Sigmoid colon (tissue), 7 donors: ENCODE measurements at places on chromosomes 12 and 14. TPM values are rescaled to one million over a fixed set of nuclear protein-coding genes. Genes with fewer than 3 reads are reported as not detected.

The MANSC4 gene
- not detected for total RNA-seq

DNA sequence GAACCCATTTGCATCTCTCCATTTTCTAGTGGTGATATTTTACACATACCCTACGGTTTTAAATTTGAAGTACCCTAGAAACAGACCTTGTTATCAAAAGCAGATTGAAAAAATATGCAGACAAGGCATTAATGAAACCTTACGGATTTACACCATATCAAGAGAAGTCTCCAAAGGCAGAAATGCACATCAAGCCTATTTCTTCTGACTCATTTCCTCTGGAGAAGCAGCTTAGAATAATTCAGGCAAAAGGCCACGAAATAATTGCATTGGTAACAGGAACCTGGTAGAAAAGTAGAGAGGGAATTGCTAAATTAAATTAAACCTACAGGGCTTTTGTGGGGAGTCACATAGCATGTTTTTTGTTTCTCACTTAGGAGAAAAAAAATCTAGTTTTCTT is 34.7 kb downstream of the KICS2 start:
- no peak for DNase-seq
- peaks cover 2% of the 10 kb centered on the region for H3K4me1 ChIP-seq
- H3K36me3 ChIP-seq: no peaks in the 10 kb centered on the region
- H3K4me3 ChIP-seq: no peak overlapping the region
- H3K27ac ChIP-seq: no peak overlapping the region
- H3K27me3 ChIP-seq: no peaks in the 10 kb centered on the region

- peaks cover 35% of the 10 kb centered on the region for H3K4me1 ChIP-seq
- no peaks in the 10 kb centered on the region for H3K36me3 ChIP-seq
- H3K27ac ChIP-seq: peak overlapping the region; percentile 97
- DNase-seq: peak; percentile 81
- H3K27me3 ChIP-seq: no peaks in the 10 kb centered on the region
Observed at GRCh38 chr12:56687223-56688128, 608 bp downstream of the PTGES3 start.

DNA sequence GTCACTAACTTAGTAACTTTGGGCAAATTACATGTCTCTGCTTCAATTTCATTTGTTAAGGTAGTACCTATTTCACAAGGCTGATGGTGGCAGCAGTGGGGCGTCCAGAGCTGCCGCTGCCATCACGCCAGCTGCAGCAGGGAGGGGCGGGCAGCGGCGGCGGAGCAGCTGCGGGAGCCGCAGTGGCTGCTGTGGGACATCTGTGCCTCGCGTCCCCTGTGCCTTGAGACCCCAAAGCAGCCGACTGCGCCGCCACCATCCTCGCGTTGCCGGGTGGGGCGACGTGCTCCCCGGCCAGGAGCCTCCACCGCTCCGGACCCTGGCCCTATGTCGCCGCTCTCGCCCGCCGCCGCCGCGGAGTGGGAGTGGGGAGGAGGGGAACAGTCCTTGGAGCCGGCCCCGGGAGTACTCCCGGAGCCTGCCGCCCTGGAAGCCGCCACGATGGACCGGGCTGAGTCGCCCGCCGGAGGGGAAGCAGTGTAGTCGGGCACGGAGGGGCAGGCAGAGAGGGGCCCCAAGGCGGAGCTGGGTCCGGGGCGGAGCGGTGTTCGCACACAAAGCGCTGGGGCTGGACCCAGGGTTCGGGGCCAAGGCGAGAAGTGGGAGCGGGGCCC is 51.4 kb downstream of the A2M start:
- no peaks in the 10 kb centered on the region for H3K27me3 ChIP-seq
- peak; percentile 79 for DNase-seq
- H3K27ac ChIP-seq: peak overlapping the region; percentile 99
- H3K4me3 ChIP-seq: peak overlapping the region; percentile 95
- peaks cover 4% of the 10 kb centered on the region for H3K36me3 ChIP-seq

- H3K27me3 ChIP-seq: no peaks in the 10 kb centered on the region
- no peaks in the 10 kb centered on the region for H3K36me3 ChIP-seq
- no peak overlapping the region for H3K4me3 ChIP-seq
- no peak for DNase-seq
- peaks cover 6% of the 10 kb centered on the region for H3K4me1 ChIP-seq
- H3K27ac ChIP-seq: no peak overlapping the region
Observed at GRCh38 chr12:23356927-23357708, 592.4 kb downstream of the SOX5 start.

GRCh38 chr12:2299206-2299605 is 246.4 kb downstream of the CACNA1C start:
- no peaks in the 10 kb centered on the region for H3K27me3 ChIP-seq
- peak; percentile 66 for DNase-seq
- no peak overlapping the region for H3K4me3 ChIP-seq
- H3K36me3 ChIP-seq: no peaks in the 10 kb centered on the region
- peak overlapping the region; percentile 75 for H3K27ac ChIP-seq

DNA sequence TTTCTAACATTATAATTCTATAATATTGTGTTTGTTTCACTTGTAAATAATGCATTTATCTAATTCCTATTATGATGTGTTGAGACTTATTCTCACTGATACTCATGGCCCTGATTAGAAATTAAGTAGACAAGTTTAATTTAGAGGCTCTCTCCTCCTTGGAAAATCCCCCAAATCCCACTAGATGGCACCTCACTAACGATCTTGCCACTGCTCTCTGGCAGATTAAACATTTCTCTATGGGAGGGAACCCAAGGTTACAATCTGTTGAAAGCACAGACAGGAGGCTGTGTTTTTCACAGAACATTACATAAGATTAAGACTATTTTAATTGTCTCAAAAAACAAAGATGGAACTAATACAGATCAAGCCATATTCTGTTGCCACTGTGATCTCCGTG is 318.7 kb downstream of the LRFN5 start:
- no peaks in the 10 kb centered on the region for H3K36me3 ChIP-seq
- no peak for DNase-seq
- H3K4me1 ChIP-seq: no peaks in the 10 kb centered on the region
- no peak overlapping the region for H3K27ac ChIP-seq
- H3K27me3 ChIP-seq: no peaks in the 10 kb centered on the region

DNA sequence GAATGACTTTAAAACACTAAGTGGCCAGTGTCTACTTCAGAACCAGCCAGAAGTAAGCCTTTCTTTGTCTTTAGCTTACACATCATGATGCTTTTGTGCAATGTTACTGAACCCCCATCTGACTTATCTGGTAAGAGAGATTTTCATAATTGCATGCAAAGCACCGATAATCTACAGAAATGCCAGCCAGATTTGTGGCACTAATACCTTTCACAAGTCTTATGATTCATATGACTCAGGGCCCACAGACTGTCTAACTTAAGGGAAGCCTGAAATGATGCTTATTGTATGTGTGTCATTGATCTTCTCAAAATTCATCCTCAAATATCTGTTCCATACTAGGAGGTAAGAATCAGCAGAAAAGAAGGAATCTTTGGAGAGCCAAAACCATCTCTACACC is 18.0 kb downstream of the IGF1 start:
- H3K27ac ChIP-seq: no peak overlapping the region
- no peaks in the 10 kb centered on the region for H3K4me1 ChIP-seq
- no peak overlapping the region for H3K4me3 ChIP-seq
- no peaks in the 10 kb centered on the region for H3K27me3 ChIP-seq
- DNase-seq: no peak
- no peaks in the 10 kb centered on the region for H3K36me3 ChIP-seq

The DIO2 gene
- total RNA-seq: 0.16 TPM

The CACNB3 gene
- 19.7 TPM for total RNA-seq

The FIGNL2 gene
- 0.36 TPM for total RNA-seq

GRCh38 chr12:97760601-97761000 is 298.0 kb downstream of the RMST start:
- H3K4me1 ChIP-seq: no peaks in the 10 kb centered on the region
- no peaks in the 10 kb centered on the region for H3K36me3 ChIP-seq
- H3K27me3 ChIP-seq: no peaks in the 10 kb centered on the region
- H3K27ac ChIP-seq: no peak overlapping the region
- DNase-seq: no peak

The TMEM116 gene
- total RNA-seq: 8.6 TPM

DNA sequence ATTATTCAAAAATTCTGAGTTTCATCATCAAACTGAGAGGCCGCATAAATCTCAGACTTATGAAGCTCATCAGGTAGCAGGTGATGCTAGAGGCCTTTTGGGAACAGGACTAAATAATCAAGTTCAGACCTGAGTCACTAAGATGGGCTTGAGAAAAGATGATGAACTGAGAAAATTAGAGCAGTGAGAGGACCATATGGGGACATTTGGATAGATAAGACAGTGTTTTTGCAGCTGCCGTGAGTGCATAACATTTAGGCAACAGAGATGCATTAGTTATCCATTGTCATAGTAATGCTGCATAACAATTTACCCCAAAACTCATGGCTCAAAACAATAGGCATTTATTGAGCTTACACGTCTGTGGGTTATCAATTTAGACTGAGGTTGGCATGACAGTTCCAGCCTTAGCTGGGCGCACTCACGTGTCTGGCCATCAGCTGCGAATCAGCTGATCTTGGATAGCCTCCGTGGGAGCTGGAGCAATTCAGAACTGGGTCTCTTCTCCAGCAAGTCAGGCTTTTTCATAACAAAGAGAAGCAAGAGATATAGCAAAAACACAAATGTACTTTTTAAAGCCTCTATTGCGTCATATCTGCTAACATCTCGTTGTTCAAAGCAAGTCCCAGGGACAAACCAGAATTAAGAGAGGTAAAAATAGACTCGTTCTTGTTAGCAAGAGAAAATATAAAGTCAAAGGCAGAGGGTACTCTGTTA is 72.8 kb downstream of the CAPZA3 start:
- H3K4me3 ChIP-seq: no peak overlapping the region
- H3K27ac ChIP-seq: no peak overlapping the region
- H3K36me3 ChIP-seq: no peaks in the 10 kb centered on the region
- H3K4me1 ChIP-seq: no peaks in the 10 kb centered on the region
- DNase-seq: no peak
